T-cell (primary cell): ENCODE measurements at places on chromosomes 4 and X.
A peak's percentile ranks its signal among the peaks of the same experiment; 100 is the strongest.

GRCh38 chrX:38732866-38733265 is 68.4 kb upstream of the MID1IP1 start:
- no peak for DNase-seq

DNA sequence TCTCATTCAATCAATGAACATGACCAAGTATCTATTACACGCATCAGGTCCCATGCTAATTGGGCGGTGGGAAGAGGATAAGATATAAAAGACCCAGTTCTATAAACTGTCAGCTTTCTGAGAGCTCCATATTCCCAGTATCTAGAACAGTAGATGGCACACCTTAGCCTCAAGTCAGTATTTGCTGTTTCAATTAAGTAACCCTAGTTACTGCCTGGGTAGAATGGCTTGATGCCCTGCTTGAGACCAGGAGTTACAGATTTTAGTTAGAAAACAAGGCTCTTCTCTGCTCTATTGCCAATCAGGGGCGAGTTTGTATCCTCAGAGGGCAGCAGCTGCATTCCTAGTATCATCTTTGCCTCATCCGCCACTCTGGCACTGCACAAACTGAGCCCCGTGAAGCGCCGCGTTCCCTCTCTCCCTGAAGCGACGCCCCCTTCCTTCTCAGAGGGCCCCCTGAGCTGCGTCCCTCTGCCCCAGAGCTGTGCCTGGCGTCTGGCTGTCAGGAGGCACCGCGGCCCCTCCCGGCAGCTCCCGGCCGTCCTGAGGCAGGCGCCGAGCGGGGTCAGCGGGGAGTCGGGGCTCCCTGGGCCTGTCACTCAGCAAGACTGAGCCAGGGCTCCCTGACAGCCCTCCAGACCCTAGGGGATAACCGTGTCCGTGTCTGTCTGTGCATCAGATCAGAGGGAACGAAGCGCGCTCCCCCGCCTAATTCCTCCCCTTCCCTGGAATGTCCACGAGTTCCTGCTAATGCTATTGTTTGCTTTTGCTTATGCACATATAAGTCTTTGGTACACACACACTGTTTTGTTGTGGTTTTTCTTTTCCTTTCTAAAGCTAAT is 212.4 kb upstream of the TTC29 start:
- no peak for DNase-seq

DNA sequence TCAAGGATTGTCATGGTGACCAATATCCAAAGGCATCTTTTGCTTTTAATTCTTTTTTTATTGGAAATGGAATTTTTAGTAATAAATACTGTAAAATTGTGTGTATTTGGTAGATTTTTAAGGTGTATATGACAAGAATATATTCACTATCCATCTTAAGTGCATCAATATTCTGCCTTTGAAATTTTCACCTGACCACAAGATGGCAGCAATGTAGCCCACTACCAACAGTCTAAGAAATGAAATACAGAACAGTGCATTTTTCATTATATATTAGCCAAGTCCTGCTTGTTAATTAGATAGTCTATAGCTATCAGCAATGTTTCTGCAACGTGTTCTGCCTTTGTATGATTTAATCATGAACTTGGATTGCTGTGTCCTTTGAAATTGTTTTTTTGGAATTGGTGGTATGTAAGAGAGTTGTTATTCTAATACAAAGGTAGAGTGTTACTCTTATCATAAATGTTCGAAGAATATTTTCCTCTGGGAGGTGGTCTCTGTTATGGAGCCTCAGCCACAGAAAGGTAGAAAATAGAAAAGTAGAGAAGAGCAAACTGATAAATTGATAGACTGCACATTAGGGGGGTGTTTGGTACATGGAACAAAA is 38.2 kb downstream of the HPGDS start:
- no peak for DNase-seq

DNA sequence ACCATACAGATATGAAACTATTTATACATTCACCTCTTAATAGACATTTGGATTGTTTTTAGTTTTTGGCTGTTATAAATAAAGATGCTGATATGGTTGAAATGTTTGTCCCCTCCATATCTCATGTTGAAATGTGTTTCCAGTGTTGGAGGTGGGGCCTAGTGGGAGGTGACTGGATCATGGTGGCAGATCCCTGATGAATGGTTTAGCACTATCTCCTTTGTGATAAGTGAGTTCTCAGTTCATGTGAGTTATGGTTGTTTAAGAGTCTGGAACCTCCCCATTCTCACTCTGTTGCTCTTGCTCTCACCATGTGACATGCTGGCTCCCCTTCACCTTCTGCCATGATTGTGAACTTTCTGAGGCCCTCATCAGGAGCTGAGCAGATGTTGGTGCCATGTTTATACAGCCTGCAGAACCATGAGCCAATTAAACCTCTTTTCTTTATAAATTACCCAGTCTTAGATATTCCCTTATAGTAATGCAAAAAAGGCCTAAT is 12.2 kb upstream of the CLGN start:
- no peak for DNase-seq

- DNase-seq, result no peak
Measured at GRCh38 chrX:148774276-148774675, 273.9 kb downstream of the AFF2 start.

- DNase-seq, result no peak
Measured at GRCh38 chr4:109414938-109415337, 18.7 kb upstream of the SEC24B start.

- DNase-seq, result no peak
Measured at GRCh38 chr4:16021804-16022560, 59.0 kb upstream of the FGFBP2 start.

DNA sequence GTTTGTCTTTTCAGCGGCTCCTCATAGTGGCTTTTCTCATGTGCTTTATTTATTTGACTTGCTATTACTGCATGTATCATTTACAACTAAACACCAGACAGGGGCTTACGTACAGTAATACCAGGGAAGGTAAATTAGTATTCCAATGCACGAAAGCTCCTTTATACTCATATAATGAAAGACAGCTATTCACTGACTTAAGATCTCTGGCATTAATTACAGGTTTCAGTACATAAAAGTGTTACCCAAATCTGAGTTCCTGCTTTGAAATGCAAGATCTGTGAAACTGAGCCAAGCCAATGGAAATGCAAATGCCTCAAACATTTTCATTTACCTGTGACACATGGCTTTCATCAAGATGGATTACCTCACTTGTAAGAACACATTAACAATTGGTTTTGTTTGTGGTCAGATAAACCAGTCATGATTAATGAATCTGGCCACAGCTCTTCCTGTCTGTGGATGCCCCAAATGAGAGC is 107.2 kb downstream of the ANAPC4 start:
- DNase-seq, result no peak

DNA sequence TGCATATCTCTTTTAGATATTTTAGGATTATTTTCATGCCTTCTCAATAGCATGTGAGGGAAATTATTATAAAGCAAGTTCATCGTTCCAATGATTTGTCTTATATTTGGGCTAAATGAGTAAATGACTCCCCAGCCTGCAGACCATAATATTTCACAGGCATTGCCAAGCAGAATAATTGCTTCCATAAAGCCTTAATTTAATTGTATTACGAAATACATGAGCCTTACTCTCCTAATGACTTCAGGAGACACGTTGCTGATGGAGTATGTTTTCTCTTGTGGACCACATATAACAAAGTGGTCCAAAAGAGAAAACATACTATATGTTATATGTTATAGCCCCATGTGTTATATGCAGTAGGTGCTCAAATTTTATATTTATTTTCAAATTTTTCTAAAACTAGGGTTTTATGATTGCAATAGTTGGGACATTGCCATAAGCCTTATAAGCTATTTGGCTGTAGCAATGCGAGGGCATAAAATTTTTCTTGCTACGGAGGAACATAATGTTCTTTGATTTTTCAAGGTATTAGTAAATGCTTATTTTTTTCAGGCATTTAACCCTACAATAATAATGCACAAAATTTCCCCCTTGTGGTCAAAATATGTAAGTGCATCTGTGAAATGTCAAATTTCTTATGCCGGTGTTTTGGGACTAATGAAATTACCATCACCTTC is 26.2 kb upstream of the TMPRSS11D start:
- no peak for DNase-seq

- peak; percentile 51 for DNase-seq
Measured at GRCh38 chr4:108171339-108172230, 2.9 kb upstream of the LEF1 start.

- DNase-seq, result no peak
Measured at GRCh38 chr4:16545656-16546055, 319.4 kb upstream of the TAPT1 start.

DNA sequence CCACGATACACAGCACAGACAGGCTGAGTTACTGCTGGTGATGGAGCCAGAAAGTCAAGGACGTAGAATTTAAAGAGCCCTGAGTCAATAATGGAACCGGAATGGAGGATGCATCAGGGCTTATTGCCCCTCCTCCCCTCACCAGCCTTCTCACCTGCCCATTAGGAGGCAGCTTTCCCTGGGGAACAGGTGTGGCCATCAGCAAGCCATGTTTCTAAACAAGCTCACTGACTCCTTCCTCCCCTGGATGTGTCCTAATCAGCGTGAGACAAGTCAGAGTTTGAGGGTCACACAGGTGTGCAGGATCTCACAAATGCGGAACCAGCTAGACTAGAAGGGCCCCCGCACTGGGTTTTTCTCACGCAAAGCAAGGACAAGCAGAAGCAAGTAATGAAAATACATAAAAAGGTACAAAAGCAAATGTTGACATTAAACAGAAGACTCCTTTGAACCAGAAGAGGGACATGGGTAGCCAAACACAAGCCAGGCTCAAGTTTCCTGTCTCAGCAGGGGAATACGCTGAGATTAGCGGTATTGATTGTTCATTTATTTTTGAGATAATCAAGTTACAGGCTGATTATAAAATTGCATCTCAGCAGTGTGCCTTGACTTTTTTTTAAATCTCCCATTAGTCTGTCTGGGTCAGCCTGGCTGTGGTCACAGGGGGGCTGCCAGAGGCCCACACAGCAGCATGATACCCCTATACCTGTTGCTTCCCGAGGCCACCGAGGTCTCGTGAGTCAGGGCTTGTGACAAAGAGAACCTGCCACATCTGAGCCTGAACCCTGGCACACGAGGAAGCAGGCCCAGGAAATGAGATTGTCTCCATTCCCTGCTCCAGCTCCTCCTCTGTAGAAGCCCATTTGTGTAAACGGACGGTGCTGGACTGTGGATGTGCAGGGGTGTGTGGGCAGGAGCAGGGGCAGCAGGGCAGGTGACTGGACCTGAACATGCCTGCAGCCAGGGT is 37.4 kb downstream of the CCKAR start:
- no peak for DNase-seq

DNA sequence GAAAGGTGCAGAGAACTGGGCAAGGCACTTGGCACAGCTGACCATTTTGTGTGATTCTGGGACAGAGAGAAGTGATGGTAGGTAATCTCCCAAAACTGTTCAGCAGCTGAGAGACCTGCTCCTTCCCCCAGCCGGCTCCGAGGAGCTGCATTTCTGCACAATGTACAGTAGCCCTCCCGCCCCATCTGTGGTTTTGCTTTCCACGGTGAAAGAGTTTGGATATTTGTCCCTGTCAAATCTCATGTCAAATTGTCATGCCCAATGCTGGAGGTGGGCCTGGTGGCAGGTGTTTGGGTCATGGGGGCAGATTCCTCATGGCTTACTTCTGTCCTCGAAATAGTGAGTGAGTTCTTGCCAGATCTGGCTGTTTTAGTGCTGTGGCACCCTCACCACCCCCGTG is 90.5 kb upstream of the CD99 start:
- no peak for DNase-seq

DNA sequence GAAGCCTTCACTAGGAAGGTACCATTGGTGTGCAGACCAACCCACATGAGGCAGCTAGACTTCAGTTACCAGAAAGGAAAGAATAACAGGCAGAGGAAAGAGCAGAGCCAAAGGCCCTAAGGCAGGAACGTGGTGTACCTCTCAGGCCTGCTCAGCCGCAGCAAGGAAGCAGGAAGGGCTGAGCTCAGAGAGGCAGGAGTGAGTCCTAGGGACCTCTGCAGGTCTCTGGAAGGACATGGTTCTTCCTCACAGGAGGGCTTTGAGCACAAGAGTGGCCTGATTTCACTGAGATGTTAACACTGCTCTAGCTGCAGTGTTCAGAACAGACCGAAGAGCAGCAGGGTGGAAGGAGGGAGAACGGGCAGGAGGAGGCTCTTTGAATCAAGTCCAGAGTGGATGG is 124.6 kb downstream of the DCHS2 start:
- no peak for DNase-seq

GRCh38 chr4:110287130-110287529 is 88.7 kb upstream of the ELOVL6 start:
- DNase-seq, result no peak

DNA sequence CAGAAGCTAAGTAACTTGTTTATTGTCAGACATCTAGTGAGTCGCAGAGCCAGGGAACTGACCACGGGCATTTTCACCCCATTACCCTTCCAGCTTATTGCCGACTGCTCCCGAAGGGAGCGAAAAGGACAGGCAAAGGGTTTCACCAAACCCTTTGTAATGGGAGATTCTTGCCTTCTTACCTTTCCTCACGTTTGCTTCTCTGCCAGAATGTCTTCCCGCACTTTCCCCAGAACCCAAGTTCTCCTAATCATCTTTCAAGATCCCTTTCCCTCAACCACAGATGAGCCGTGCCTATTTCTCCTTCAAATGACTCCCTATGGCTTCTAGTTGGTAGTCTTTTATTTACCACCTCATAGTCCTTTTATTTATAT is 520 bp upstream of the SRP72 start:
- DNase-seq, result no peak

- no peak for DNase-seq
Measured at GRCh38 chr4:152090543-152090942, 329.7 kb upstream of the GATB start.

DNA sequence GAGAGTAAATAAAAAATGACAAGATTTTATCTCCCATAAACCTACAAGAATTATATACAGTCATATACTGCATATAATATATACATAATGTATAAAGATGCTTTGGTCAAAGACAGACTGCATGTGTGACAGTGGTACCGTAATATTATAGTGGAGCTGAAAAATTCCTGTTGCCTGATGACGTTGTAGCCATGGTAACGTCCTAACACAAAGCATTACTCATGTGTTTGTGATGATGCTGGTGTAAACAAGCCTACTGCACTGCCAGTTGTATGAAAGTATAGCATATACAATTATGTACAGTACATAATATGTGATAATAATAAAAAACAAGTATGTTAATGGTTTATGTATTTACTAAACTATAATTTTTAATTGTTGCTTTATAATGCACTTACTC is 245.2 kb upstream of the CENPE start:
- DNase-seq, result no peak

DNA sequence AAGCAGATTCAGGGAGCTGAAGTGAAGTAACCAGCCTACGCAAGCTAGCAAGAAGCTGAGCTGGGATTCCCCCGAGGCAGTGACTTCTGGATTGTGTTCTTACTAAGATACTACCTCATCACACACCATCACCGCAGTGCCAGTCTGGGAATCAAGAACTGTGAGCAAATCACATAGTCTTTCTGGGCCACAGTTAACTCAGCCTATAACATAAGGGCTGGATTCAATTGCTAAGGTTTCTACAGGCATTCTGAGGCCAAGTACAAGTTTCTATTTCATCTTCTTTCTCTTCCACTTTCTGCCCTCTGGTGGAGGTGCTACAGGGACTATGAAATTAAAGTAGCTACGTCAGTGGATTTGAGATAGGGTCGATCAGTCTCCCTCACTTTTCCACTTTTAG is 1.4 kb upstream of the CORIN start:
- DNase-seq, result no peak
